ENCODE measurements at places on chromosomes 13 and 19. TPM values are rescaled to one million over a fixed set of nuclear protein-coding genes. Genes with fewer than 3 reads are reported as not detected.

- DNase-seq = no peak
- H3K4me1 ChIP-seq = no peaks in the 10 kb centered on the region
- H3K27me3 ChIP-seq = peaks cover 14% of the 10 kb centered on the region
- H3K36me3 ChIP-seq = no peaks in the 10 kb centered on the region
- no peak overlapping the region for H3K4me3 ChIP-seq
- H3K27ac ChIP-seq = no peak overlapping the region
Measured at GRCh38 chr13:52006523-52007245, 4.6 kb downstream of the ATP7B start.

DNA sequence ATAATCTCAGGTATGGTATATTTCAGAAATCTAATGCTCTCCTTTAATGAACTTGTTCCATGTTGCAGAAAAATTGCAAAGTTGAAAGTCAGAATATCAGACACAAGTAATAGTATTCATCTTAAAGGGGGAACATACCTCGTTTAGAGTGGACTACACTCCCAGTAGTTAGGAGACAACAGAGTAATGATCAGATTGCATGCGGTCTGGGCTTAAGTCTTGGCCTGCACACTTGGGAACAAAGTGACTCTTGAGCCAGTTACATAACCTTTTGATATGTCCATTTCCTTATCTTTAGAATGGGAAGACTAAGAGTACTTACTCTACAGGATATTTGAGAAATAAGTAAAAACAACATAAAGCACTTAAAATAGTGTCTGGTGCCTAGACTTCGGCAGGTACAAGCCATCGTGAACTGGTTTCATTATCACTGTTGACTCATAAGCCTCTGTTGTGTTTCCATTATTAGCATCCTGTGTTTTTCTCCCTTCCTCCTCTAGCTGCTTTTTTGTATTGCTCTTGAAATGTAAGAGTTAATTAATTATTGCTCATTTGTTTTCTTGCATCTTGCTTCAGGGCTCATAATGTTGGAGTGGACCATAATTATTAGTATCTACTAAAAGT is 53.0 kb downstream of the DPY19L3 start:
- H3K4me1 ChIP-seq = no peaks in the 10 kb centered on the region
- H3K4me3 ChIP-seq = no peak overlapping the region
- DNase-seq = no peak
- H3K27ac ChIP-seq = no peak overlapping the region
- no peaks in the 10 kb centered on the region for H3K27me3 ChIP-seq

GRCh38 chr19:34173193-34173956 is 1.1 kb downstream of the LSM14A start:
- peaks cover 9% of the 10 kb centered on the region for H3K4me1 ChIP-seq
- H3K4me3 ChIP-seq = peak overlapping the region; percentile 99

Gene ETV2
- polyA plus RNA-seq = 1.2 TPM

- H3K36me3 ChIP-seq = no peaks in the 10 kb centered on the region
- H3K27ac ChIP-seq = no peak overlapping the region
- H3K4me1 ChIP-seq = no peaks in the 10 kb centered on the region
Measured at GRCh38 chr19:20969498-20969897, 46.4 kb downstream of the ZNF85 start.

DNA sequence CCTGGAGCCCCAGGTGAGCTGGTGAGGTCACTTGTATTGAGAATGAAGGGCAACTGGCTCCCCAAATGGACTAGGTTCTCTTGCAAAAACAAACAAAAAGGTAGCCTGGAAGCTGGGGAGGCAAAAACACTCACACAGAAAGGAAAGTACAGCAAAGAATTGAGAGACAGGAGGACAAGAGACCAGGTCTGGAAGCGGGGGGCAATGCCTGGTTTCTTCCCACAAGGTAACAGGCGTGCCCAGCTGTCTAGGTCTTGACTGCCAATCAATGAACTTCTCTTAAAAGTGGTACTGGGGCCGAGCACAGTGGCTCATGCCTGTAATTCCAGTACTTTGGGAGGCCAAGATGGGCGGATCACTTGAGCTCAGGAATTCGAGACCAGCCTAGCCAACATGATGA is 356.4 kb upstream of the TSHZ3 start:
- H3K4me1 ChIP-seq = no peaks in the 10 kb centered on the region
- no peak overlapping the region for H3K4me3 ChIP-seq
- H3K27me3 ChIP-seq = no peaks in the 10 kb centered on the region
- no peaks in the 10 kb centered on the region for H3K36me3 ChIP-seq

DNA sequence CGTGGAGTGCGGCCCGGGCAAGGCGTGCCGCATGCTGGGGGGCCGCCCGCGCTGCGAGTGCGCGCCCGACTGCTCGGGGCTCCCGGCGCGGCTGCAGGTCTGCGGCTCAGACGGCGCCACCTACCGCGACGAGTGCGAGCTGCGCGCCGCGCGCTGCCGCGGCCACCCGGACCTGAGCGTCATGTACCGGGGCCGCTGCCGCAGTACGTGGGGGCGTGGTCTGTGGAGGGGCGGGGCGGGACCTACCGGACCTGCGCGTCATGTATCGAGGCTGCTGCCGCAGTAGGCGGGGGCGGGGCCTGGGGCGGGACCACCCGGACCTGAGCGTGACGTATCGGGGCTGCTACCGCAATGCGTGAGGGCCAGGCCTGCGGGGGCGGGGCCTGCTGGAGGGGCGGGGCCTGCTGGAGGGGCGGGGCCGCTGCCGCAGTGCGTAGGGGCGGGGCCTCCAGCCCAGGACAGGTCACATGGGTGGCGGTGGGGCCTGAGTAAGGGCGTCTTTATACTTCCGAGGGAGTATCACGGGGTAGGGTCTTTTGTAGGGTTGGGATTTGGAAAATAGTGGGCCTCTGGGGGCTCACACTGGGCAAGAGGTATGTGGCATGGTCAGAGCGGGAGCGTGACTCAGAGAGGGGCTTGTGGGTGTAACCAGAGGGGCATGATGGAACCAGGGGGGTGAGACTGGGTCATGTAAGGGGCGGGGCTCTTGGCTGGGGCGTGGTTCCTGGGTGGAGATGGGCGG is 4.3 kb downstream of the FSTL3 start:
- peak; percentile 98 for DNase-seq
- peak overlapping the region; percentile 95 for H3K27ac ChIP-seq
- no peaks in the 10 kb centered on the region for H3K27me3 ChIP-seq
- H3K4me3 ChIP-seq = peak overlapping the region; percentile 72
- peaks cover 2% of the 10 kb centered on the region for H3K36me3 ChIP-seq

Gene ZNF540
- 0.03 TPM for polyA plus RNA-seq

- H3K36me3 ChIP-seq = peaks cover 11% of the 10 kb centered on the region
- DNase-seq = peak; percentile 55
- peaks cover 3% of the 10 kb centered on the region for H3K4me1 ChIP-seq
- H3K4me3 ChIP-seq = no peak overlapping the region
- no peaks in the 10 kb centered on the region for H3K27me3 ChIP-seq
Measured at GRCh38 chr19:10706990-10707389, 5.8 kb downstream of the QTRT1 start.

GRCh38 chr13:98348466-98349200 is 171.6 kb upstream of the RNF113B start:
- no peaks in the 10 kb centered on the region for H3K4me1 ChIP-seq
- no peaks in the 10 kb centered on the region for H3K27me3 ChIP-seq
- H3K27ac ChIP-seq = no peak overlapping the region
- DNase-seq = no peak
- H3K36me3 ChIP-seq = peaks cover 26% of the 10 kb centered on the region
- no peak overlapping the region for H3K4me3 ChIP-seq

Gene GYS1
- polyA plus RNA-seq = 72.2 TPM

GRCh38 chr13:58698531-58698930 is 1067.0 kb downstream of the PCDH17 start:
- no peaks in the 10 kb centered on the region for H3K4me1 ChIP-seq
- H3K4me3 ChIP-seq = no peak overlapping the region
- no peaks in the 10 kb centered on the region for H3K27me3 ChIP-seq
- H3K36me3 ChIP-seq = no peaks in the 10 kb centered on the region
- no peak for DNase-seq
- H3K27ac ChIP-seq = no peak overlapping the region

DNA sequence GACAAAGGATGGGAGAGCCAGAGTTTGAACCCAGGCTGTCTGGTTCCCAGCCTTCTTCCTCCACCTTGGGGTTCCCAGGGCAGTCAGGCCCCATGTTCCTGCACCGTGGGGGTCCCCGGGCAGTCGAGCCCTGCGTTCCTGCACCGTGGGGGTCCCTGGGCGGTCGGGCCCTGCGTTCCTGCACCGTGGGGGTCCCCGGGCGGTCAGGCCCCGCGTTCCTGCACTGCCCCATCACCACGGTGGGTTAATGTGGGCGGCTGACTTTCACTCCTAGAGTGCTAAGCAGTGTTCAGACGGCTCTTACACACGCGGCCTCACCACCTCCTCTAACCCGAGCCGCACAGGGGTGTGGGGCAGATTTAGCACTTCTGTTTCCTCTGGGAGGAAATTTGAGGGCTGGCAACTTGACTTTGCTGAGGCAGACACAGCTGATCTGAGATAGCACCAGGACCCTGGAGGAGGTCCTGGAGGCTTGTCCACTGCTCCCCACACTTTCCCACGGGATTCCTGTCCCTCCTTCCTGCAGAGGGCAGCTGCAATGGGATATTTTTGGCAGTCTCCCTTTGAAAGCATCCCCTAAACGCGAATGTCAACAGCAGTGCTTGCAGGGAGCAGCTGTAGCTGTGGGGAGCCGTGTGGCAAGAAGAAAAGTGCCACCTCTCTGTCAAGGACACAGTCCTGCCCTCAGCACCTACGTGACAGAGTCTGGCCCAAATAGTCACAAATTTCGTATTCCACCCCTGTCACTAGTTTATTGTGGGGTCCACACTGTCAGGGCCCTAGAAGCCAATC is 239.4 kb downstream of the TEX29 start:
- DNase-seq = no peak
- H3K27ac ChIP-seq = no peak overlapping the region
- H3K27me3 ChIP-seq = no peaks in the 10 kb centered on the region
- H3K4me1 ChIP-seq = no peaks in the 10 kb centered on the region
- H3K4me3 ChIP-seq = no peak overlapping the region

- no peak overlapping the region for H3K27ac ChIP-seq
- peaks cover 8% of the 10 kb centered on the region for H3K36me3 ChIP-seq
- H3K27me3 ChIP-seq = no peaks in the 10 kb centered on the region
- H3K4me3 ChIP-seq = no peak overlapping the region
Measured at GRCh38 chr19:4425537-4425936, 23.1 kb downstream of the CHAF1A start.

Gene RGL3
- 0.34 TPM for polyA plus RNA-seq

DNA sequence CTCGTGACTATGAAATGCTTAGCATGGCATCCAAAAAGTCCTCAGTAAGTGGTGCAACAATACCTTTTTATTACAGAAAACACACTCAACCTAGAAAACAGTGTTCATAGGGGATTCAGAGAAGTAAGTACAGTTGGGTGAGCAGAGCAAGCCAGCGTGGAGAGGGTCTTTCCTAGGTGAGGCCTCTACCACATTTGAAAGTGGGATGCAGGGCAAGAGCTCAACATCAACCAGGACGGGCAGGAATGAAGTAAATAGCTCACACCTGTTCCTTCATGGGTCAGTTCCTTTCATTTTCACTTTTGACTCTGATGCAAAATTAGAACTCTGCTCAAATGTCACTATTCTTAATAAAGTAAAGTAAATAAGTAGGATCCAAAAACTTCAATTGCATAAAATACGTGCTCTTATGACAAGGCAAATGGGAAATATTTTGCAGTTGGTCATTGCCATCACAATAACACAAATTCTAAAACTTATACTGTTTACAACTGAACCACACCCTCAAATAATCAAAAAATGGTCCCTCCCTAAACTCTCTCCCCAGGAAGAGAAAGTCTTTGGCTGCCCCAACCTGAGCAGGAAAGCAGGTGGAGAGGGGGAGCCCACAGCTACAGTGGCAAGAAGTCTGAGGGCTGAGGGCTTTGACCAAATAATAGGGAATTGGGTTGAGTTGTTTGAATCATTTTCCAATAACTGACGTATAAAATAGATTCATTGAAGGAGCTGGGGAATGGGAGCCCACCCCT is 20.2 kb downstream of the CHAMP1 start:
- DNase-seq = no peak
- H3K36me3 ChIP-seq = no peaks in the 10 kb centered on the region
- H3K27me3 ChIP-seq = no peaks in the 10 kb centered on the region

GRCh38 chr13:28590461-28590860 is 68.5 kb upstream of the POMP start:
- H3K36me3 ChIP-seq = no peaks in the 10 kb centered on the region
- H3K27ac ChIP-seq = no peak overlapping the region
- no peak for DNase-seq
- peaks cover 8% of the 10 kb centered on the region for H3K4me1 ChIP-seq
